ENCODE measurements at places on chromosomes 1 and 21.
A peak's percentile ranks its signal among the peaks of the same experiment; 100 is the strongest.

DNA sequence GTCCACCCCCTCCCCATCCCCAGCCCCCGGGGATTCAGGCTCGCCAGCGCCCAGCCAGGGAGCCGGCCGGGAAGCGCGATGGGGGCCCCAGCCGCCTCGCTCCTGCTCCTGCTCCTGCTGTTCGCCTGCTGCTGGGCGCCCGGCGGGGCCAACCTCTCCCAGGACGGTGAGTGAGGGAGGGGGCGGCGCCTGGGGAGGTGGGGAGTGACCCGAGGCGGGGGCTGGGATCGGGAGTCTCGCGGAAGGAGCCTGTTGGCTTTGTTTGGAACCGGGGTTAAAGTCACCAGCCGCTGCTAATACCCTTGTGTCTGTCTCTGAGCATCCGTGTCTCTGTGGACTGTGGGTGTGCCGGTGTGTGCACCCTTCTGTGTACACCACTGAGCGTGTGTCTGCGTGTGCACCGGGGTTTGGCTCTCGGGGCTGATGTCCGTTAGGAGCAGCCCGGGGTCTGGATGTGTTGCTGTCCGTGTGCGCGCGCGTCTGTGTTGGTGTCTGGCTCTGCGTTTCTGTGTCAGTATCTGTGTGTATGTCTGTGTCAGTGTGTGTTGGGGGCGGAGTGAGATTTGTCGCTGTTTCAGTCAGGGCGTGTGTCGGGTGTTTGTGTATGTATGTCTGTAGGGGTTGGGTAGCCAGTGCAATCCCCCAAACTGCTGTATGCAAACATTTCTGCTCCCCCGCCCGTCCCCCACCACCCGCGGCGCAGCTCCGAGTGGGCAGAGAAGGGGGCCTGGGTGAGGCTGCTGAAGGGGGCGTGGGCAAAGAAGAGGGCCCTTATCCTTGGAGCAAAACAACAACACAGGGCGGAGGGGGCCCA is 480 bp downstream of the CADM3 start:
- no peak for DNase-seq

DNA sequence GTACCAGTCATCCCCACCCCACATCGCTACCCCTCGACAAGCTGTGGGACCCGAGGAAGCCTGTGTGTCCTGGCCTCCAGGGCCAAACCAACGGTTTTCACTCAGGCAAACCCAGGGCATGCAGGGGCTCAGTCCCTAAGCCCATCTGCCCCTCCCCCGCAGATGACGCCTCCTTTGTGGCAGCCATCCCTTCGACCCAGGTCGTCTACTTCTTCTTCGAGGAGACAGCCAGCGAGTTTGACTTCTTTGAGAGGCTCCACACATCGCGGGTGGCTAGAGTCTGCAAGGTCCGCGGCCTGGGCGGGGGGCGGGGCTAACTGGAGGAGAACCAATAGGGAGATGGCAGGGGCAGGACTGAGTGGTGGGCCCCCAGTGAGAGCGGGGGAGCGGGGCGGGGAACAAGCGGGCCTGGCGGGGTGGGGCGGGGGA is 7.4 kb downstream of the SEMA4A start:
- DNase-seq = peak; percentile 61

DNA sequence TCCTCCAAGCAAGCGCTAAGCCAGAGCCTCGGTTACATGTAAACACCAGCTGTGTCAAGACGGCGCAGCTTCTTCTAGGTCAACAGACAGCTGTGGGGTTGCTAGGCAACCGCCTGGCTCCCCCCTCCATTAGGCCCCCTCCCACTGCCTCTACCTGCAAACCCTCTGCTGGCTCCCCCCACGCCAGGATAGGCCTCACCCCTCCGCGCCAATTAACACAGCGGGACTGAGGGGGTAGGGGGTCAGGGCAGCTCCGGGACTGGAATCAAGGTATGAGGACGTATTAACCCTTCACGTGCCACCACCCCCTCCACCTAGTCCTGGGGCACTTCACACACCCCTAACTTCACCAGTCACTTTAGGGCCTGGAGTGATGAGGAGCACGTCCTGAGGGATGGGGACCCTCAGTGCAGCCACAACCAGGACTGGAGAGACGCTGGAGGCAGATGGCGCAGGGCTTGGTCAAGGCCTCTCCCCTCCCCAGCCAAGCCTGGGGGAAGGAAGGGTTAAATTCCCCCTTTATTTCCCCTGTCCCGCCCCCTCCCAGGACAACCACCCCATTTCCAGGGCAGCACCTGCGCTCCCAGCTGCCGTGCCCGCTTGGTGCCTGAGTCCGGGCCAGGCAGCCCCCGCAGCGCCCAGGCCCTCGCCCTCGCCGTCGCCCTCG is 37.4 kb upstream of the WASF2 start:
- DNase-seq = peak; percentile 65

- DNase-seq = no peak
These were observed 93.0 kb downstream of the CLIC6 start for GRCh38 chr21:34761758-34762330.

DNA sequence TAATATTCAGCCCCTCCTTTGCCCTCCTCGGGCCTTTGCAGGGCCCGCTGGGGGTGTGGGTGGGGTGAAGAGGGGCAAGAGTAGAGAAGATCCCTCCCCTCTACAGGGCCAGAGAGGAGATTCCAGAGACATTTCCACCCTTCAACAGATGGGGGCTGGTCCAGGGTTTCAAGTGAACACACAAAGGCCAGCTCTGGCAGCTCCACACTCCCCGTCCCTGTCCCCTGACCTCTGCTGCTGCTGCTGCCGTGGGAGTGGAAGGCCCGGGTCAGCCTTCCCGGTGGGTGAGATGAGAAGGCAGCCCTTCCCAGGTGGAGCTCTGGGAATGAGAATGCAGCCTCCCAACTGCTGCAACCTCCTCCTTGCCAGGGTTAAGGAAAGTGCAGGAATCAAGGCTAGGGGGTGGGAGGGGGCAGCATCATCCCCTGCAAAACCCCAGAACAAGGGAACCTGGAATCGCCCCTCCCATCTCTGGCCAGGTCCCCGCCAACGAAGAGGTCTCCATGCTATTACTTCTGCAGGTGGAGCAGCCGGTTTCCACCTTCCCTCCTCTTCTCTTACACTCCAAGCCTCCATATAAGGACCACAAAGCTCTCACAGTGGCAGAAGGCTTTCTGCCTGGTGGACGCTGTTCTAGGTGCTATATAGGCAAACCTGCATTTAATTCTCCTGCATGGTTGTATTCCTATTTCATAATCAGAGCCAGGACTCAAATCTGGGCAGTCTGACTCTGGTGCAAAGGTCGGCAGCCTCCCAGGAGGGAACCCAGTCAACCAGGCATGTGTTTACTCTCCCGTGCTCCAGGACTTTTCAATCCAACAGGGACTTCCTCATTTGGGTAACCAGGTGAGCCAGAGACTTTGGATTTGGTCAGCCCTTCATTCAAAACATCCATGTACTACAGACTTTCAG is 22.9 kb upstream of the ARHGEF10L start:
- no peak for DNase-seq

Measured in activated CD4-positive, alpha-beta T cell treated with anti-CD3 and anti-CD28 coated beads, Interleukin-2, amount 50 U/mL, for 1 hour (primary cell).